ENCODE measurements at places on chromosomes 3 and 15. TPM values are rescaled to one million over a fixed set of nuclear protein-coding genes. Genes with fewer than 3 reads are reported as not detected.

Gene TUSC2
- 11.5 TPM for total RNA-seq

Gene COLQ
- 0.35 TPM for total RNA-seq

Gene SLC22A13
- 0.94 TPM for total RNA-seq

Gene MEGF11
- not detected for total RNA-seq

Gene SST
- not detected for total RNA-seq

Gene MAP6D1
- total RNA-seq = 0.90 TPM

Gene BFSP2
- total RNA-seq = not detected

Gene FBXO40
- total RNA-seq = not detected

Gene ZPLD1
- total RNA-seq = not detected

Gene GPR149
- total RNA-seq = not detected

Gene CCR1
- not detected for total RNA-seq

Gene SNRPA1
- 14.8 TPM for total RNA-seq

Gene C3orf49
- total RNA-seq = not detected

Gene GTPBP8
- 12.2 TPM for total RNA-seq

Gene CHRFAM7A
- 1.9 TPM for total RNA-seq

Gene XYLB
- total RNA-seq = 2.3 TPM

Gene ERC2
- 0.47 TPM for total RNA-seq

Gene GOLGA6D
- not detected for total RNA-seq

Gene GOLGA8Q
- total RNA-seq = 1.1 TPM

Gene IL12A
- total RNA-seq = 0.15 TPM

Gene LRRC31
- total RNA-seq = not detected

Gene GPR27
- total RNA-seq = 0.08 TPM

Data from smooth muscle cell of the coronary artery (primary cell).